NCI-H187 (cell line): ENCODE measurements at places on chromosomes 16 and 17.

DNA sequence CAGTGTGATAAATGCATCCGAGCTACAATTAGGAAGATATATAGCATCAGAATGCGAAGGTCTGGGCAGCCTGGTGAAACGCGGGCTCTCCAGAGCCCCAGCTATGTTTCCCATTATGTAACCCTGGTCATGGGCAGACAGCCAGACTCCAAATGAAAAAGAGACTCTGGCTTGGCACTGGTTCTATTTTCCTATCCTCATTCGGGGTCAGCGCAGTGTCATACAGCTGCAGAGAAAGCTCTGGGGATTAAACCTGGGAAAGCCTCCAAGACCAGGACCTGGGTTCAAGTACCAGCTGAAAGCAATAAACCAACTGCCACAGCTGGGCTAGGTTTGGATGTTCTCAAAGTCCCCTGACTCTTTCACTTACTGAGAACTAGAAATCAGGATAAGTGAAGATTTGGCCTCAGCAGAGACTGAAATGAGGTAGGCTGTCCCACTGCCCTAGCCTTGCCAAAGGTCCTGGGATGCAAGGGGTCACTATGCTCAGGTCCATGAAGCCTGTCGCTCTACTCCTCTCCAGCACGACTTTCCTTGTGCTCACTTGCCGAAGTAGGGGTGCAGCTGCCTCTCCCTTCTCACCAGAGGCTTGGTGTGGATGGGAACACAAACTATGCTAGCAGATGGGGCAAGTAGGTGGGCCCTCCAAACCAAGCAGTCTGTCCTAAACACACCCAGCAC, 123.8 kb downstream of the SMG6 start:
- no peak for DNase-seq

DNA sequence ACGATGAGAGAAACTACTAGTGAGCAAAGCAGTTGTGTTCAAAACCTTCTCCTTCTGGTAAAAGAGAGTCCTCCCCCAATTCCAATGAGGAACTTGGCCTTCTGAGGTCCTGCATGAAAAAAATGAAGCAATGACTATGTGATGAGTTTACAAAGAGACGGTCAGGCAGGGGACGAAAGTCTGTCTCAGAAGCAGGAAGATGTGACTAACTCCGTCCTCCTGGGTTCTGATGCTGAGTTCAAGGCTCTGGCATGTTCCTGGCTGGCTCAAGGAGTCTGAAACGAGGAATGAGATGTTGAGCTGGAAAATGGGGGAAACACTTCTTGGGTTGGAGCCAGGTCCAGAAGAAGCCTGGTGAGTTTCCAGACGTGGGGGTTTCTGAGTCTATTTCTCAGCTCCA, 129.6 kb downstream of the CPPED1 start:
- DNase-seq, result no peak

DNA sequence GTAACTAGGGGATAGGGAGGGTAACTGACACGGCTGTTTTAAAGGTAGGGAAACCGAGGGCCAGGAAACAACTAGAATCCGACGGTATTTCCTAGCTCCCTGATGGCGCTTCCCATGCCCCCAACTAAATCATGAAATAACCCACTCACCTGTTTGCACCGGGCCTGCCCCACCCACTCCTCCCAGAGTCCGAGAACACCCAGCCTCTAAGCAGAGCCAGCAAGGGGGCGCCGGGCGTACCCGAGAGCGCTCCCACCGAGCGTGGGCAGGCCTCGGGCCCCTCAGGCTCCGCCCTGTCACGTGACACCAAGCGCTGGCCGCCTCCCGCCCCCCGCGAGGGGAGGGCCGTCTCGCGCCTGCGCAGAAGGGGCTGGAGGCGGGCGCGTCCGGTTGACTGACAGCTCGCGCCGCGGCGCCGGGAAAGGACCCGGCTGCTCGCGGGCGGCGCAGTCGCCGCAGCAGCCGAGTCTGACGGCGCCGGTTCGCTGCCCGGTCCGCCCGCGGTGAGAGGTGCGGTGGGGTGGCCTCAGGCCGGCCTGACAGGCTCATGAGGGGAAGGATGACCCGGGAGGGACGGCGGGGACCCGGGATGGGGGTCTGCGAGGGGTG, at the start of gene KIAA0513:
TSS of gene KIAA0513 (plus strand) at position 447 of the 609 bp plus-strand sequence. CDS start 39,277 bp downstream, outside the sequence.
- DNase-seq, result peak; percentile 87

DNA sequence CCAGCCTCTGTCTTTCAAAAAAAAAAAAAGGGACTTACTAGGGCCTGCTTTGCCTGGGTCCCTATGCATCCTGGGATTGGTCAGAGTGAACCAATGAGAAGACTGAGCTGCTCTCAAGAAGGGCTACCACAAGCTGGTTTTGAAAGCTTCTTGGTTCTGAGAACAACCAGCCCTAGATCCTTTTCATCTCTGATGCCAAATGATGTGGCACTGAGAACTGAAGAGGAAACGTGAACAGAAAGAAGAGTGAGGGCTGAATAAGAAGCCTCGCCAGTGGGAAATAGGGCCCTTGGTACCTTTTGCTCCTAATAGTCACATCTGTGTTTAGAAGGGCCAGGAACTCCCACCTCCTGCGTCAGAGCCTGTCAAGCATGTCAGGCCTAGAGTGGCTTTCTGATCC, 10.7 kb downstream of the TACO1 start:
- DNase-seq, result no peak

- DNase-seq, result no peak
Observed at GRCh38 chr16:86576591-86577313, 1.6 kb upstream of the FOXL1 start.

GRCh38 chr17:64639516-64639915, 22.6 kb downstream of the SMURF2 start:
- no peak for DNase-seq

DNA sequence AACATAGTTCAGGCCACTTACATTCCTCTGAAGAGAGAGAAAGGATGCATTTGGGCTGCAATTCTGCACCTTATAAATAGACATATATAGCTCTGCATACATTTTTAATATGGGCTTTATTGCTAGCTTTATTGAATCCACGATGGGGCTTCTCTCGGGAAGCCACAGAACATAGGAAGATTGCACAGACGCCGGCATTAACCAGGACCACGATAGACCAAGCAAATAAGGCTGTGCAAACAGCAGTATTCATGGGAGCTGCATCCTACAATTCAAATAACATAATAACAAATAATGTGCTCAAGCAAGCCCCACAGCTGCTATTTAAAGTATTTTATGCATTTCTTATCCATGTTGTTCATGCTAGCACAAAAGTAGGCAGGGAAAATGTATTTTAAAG, 432.3 kb downstream of the TMEM114 start:
- no peak for DNase-seq

DNA sequence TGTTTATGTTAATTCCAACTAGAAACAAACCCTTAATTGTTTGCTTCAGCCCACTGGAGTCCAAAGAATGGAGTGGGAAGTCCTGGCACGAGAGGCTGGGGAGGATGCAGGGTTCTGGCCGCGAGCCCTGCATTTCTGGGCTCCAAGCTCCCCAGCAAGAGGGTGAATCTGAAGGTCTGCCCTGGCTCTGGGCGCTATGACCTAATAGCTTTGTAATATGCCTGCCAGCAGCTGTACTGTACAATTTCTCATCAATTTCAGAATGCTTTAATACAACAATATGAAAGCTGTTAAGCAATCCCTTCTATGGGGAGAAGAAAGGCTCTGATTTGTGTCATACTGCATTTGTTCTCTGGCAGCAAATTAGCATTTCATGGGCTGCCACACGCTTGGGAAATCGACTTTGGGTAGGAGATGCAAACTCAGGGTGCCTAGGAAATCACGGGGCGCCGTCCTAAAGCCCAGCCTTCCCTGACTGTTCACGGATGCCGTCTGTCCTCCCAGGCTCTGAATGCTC, 43.8 kb downstream of the NDEL1 start:
- DNase-seq, result no peak

GRCh38 chr17:52465407-52465806, 306.9 kb upstream of the CA10 start:
- no peak for DNase-seq

- DNase-seq, result no peak
Observed at GRCh38 chr16:61042737-61043136, 993.5 kb downstream of the CDH8 start.

- no peak for DNase-seq
Observed at GRCh38 chr16:21611198-21611555, 11.8 kb downstream of the METTL9 start.

DNA sequence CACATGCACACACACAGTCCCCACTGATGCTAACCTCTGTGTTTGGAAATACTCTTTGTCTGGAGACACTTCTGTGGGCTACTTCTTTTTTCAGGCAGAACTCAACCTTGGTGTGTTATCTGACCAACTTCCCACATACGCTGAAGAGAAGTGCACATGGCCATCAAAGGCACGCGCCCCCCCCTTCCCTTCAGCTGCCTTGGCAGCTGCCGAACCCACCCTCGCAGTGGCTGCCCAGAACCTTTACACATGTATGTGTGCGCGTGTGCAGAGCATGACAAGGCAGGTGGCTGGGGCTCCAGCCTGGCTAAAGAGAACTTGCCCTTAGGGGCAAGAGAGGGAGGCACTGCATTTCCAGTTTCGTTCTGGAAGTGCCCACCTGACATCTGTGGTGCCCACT, 3.9 kb downstream of the RAPGEFL1 start:
- no peak for DNase-seq

- no peak for DNase-seq
Observed at GRCh38 chr16:81562174-81562849, 117.7 kb downstream of the CMIP start.

DNA sequence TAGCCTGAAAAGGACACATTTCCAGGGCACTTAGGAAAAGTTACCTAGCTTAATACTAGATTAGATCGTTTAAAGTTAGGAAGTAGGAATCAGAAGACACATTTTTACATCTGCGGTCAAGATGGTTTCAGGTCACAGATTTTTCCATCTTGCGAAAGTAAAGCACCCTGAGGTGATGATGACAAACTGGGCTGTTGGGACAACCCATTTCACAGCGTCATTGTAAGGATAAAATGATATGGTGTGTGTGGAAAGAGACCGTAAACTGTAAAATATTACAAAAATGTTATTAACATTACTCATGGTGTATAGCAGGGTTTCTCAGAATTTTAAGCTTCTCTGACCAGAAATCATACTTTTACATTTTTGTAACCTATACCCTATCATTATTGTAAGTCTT, 10.1 kb upstream of the MAP2K6 start:
- no peak for DNase-seq

DNA sequence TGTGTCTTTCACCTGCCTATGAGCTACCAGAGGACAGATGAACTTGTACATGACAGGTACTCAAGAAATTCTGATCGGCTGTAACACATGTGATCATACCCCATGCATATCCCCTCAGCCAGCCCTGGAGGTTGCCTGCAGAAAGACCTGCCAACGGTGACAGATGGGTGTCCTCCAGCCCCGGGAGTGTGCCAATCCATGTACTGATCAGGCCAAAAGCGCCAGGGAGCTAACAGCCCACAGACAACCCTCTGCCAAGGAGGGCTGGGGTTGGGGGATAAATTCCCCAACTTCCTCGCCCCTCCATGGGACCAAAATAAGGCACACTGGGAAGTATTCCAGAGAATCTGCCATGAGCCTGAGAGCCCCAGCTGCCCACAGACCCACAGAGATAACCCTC, 189.4 kb downstream of the CCT6B start:
- no peak for DNase-seq

DNA sequence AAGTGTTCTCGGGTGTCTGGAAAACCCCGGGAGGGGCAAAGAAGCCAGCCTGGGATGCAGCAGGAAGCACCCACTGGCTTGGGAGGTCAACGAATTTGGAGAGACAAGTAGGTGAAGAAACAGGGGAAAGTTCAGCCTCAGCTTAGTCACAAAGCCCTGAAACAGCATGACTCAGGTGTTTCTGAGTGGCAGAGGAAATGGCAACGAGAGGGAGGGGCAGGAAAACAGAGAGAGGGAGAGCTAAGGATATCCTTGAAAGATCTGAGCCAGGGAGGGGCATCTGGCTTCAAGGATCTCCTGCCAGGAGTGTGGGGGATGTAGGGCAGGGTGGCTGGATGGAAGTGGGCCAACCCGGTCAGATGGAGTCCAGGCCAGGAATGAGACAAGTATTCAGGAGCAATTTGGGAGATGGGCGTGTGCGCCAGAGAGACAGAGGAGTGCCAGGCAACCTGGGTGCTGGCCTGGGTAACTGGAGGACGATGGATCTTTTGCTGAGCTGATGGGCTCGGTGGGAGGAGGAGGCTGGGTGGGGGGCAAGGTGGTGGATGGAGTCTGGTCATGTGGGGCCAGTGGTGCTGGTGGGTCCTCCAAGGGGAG, 27.2 kb downstream of the ABCC3 start:
- DNase-seq, result peak; percentile 4

- DNase-seq, result no peak
Observed at GRCh38 chr17:78174346-78174869, 6.0 kb downstream of the SYNGR2 start.

DNA sequence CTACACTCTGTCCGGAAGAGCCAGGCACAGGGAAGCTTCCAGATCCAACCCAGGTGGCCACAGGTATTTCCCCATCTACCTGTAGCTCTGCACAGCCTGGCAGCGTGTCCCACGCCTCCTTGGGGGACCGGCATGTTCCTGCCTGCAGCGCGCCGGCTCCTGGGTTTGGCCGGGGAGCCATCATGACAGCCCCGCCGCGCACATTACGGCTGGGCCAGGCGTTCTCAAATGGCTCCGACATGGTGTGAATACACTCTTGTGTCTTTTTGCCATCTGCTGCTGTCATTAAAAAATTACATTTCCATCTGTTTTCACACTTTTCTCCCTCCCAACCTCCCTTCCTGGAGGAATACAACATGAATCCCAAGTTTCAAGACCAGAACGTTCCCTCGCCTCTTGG, 8.0 kb upstream of the GINS2 start:
- no peak for DNase-seq

GRCh38 chr16:27515874-27516353, 33.8 kb downstream of the GTF3C1 start:
- DNase-seq, result no peak

GRCh38 chr17:76241204-76241538, 878 bp upstream of the RNF157 start:
- DNase-seq, result no peak

- DNase-seq, result no peak
Observed at GRCh38 chr17:63714550-63715277, 14.8 kb upstream of the LIMD2 start.

DNA sequence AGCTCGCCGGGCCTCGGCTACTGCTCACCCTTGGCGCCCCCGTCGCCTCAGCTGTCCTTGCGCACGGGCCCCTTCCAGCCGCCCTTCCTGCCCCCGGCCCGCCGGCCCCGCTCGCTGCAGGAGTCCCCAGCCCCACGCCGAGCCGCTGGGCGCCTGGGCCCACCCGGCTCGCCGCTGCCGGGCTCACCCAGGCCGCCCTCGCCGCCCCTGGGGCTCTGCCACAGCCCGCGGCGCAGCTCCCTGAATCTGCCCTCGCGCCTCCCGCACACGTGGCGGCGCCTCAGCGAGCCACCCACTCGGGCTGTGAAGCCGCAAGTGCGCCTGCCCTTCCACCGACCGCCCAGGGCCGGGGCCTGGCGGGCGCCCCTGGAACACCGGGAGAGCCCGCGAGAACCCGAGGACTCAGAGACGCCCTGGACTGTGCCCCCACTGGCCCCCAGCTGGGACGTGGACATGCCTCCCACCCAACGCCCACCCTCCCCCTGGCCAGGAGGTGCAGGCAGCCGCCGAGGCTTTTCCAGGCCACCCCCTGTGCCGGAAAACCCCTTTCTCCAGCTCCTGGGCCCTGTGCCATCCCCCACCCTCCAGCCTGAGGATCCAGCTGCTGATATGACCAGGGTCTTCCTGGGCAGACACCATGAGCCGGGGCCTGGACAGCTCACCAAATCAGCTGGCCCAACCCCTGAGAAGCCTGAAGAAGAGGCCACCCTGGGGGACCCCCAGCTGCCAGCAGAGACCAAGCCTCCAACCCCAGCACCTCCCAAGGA, 12.8 kb downstream of the MYO15A start:
- DNase-seq, result no peak
